ENCODE measurements at places on chromosomes 4 and X.
A peak's percentile ranks its signal among the peaks of the same experiment; 100 is the strongest.

DNA sequence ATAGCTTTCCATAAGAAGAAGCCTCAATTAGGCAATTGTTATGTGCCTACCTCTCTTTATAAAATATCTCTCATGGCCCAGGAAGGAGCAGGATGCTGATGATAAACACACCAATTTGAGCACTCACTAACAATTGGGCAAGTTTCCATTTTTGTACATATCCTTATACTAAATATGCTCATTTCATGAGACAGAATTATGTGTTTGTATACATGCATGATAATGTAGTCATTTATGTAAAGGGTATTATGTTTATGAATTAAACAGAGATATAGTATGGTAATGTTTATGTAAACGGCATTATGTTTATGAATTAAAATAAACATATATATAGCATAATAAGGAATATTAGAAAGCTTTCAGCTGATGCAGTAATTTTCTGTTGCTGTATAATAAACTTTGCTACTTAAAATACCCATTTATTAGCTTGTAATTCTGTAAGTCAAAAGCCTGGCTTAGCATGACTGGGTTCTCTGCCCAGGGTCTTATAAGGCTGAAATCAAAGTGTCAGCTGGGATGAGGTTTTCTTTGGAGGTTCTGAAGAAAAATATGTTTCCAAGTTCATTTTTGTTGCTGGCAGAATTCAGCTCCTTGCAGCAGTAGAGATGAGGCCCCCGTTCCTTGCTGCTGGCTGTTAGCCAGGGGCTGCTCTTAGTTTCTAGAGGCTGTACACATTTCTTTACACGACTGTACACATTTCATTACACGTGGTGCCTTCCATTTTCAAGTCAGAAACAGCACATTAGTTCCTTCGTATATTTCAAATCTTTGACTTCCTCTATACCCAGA is 89.0 kb downstream of the GLRA2 start:
- no peak for DNase-seq

- DNase-seq, result no peak
These were observed 345.3 kb downstream of the SPRY1 start for GRCh38 chr4:123741906-123742305.

DNA sequence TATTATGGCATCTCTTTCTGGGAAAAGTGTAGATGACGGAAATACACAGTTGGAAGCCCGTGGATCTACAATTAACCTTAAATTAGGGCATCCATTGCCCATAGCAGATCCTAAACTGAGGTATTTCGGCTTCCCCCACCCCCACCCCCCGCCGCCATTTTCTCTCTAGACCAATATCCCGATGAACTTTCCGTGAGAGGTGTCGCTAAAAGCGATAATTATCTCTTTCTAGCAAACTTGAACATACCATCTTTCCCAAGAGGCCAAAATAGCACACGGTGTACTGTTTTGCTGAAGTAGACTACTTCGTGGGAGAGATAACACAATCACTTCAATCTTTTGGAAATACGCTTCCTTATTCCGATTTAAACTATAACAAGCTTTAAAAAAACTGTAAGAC is 554 bp downstream of the KLHL15 start:
- DNase-seq, result no peak

GRCh38 chr4:153618833-153619232 is 65.2 kb upstream of the TLR2 start:
- no peak for DNase-seq

DNA sequence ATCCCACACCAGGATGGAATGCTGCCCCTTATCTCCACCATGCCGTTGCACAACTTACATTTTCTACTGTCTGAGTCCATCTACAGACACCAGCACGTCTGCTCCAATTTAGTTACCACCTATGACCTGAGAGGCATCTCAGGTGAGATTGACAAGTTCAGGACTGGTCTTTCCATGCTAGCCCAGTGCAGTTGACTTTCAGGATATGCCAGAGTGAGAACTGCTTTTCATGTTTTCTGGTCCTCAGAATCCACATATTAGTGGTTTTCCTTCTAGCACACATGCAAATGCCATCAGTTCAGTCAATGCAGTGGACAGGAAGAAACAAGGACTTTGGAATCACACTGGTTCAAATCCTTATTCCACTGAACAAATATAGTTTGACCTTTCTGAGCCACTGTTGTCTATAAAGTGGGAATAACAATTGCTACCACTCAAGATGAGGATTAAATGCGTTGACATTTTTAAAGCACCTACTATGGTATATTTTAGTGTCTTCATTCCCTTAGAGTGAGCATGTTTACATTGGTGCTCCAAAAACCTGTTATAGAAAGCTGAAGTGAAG is 38.1 kb upstream of the ANXA3 start:
- DNase-seq, result no peak

DNA sequence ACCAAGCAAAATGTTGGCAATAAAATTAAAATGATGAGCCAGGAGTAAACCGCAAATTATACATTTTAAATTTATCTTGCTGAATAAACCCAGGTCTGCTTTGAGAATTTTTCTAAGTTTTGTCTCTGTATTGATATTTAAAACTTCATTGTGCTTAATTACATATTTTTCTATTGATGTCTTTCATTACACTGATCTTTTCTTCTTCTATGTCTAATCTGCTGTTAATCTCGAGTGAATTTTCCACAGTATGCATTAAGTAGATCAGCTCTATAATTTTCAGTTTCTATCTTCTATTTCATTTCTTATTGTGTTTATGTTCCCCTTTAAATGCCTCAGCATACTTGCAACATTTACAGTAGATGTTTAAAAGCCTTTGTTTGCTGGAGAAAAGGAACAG is 918.7 kb downstream of the FAT4 start:
- DNase-seq, result no peak

DNA sequence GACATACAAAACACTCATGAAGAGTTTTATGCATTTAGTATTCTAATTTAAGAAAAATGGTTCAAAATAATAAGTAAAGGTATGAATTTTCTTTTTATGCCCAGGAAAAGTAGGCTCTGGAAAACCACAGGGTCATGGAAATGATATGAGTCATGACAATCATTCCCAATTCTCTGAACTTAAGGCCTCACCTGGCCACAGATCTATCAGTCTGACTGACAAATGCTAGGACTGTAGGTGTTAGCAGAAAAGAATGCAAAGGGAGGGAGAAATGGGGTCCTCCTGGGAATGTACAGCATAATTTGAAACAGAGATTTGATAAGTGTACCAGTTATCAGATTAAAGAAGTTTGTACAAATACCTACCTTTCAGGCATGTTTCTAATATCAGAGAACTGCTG is 270.5 kb upstream of the ARSJ start:
- DNase-seq, result no peak

DNA sequence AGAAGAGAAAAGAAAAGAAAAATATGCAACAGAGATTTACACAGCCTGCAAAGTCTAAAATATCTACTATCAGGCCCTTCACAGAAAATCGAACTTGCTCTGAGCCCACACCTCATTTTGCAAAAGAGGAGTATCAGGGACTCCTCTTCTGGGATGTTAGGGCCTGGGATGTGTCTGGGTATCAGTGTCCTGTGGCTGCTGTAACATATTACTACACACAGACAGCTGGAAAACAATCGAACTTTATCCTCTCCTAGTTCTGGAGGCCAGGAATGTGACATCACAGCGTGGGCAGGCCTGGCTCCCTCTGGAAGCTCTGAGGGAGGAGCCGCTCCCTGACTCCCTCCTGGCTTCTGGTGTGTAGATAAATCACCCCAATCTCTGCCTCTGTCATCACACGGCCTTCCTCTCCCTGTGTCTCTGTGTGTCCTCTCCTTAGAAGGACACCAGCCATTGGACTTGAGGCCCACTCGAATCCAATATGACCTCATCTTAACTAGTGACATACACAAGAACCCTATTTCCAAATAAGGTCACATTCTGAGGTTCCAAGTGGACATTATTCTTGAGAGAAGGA is 52.9 kb downstream of the PPP2R2C start:
- DNase-seq, result no peak

DNA sequence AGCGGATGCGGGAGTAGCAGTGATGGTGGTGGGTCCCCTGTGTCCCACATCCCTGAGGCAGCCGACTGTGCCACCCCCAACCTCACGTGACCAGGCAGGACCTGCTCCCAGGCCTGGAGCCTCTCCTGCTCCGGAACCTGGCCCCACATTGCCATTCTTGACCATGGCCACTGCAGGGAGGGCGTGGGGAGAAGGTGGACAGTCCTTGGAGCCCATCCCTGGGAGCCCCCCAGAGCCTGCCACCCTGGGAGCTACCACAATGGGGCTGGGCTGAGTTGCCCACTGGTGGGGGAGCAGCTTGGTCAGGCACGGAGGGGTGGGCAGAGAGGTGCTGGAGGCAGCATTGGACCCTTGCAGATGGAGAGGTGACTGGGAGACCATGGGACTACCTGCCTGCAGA is 36.8 kb downstream of the TMPRSS11A start:
- no peak for DNase-seq

DNA sequence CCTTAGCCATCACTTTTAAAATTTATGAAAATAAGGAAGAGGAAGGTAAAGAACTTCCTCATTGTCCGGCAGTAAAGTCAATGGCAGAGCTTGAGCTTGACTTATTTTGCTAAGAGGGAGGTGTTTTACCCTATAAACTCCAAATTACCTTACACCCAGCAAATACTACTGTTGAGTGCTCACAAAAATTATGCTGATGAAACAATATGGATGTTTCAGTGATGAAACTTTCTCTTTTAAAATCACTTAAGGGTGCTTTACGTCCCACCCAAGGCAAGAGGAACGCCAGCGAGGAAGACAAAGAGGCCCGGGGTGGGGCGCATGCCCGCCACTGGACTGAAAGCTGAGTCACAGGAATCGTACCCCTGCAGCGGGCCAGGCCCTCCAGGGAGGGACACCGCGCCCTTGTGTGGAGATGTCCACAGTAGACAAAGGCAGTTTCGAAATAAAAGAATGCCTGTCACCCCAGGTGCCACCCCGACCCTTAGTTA is 560 bp upstream of the TMSB4X start:
- no peak for DNase-seq

- no peak for DNase-seq
These were observed 1306.6 kb upstream of the PABPC4L start for GRCh38 chr4:135508006-135508714.

GRCh38 chr4:5238173-5238572 is 186.9 kb downstream of the STK32B start:
- no peak for DNase-seq

DNA sequence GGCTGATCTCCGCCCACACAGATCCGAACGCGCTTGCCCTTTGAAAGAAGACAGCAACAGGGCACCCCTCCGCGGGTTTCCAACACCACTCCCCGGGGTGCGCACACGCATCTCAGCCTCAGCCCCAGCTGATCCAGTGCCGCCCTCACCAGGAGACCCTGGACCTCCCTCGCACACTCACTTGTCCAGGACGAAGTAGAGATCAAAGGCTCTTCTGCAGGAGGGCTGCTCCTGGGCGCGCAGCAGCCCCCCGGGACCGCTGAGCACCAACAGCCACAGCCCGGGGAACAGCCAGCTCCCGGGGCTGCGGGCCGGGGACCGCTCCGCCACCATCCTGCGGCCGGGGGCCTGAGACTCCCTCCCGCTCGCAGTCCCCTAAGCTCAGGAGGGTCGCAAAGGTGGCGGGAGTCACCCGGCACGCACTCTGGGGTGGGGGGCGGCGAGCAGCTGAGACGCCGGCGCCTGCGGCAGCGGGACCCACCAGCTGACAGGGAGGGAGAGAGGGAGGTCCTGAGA is 743 bp downstream of the ANTXR2 start:
- DNase-seq, result peak; percentile 52

GRCh38 chr4:24700118-24700517 is 95.3 kb upstream of the SOD3 start:
- DNase-seq, result no peak

DNA sequence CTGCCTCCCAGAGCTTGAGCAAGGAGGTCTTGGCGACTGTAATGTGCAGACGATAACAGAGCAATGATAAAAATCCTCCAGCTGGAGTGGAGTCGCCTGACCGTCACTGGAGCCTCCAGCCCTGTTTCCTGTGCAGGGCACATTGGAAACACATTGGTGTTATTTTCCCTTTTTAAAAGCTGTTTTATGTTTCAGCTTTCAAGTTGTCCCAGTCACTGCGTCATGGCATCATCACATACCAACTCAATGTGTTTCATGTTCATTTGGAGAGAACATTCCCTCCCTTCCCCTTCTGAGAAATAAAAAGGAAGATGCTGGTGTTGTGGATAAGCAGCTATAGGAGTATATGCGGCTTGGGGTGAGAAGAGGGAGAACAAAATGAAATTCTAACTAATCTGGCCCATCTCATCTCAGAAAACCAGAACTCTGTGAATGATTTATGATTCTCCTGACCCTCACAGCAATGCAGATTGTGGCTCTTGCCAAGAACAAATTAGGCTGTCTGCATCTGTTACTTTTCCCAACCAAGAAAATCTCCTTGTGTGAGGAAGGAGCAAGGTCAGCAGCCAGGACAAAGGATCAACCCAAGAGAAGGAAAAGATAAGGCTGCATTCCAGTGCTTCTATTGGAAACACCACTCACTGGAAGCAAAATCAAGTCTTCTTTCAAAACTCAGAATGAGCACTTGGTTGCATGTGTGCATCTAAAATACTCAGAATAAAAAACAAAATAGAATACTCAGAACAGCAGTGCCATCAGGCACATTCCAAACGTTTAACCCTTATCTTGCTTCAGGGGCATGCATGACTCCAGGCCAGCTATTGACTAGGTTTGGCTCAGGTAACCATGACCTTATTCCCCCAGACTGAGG is 134.4 kb downstream of the RASL11B start:
- DNase-seq, result no peak

DNA sequence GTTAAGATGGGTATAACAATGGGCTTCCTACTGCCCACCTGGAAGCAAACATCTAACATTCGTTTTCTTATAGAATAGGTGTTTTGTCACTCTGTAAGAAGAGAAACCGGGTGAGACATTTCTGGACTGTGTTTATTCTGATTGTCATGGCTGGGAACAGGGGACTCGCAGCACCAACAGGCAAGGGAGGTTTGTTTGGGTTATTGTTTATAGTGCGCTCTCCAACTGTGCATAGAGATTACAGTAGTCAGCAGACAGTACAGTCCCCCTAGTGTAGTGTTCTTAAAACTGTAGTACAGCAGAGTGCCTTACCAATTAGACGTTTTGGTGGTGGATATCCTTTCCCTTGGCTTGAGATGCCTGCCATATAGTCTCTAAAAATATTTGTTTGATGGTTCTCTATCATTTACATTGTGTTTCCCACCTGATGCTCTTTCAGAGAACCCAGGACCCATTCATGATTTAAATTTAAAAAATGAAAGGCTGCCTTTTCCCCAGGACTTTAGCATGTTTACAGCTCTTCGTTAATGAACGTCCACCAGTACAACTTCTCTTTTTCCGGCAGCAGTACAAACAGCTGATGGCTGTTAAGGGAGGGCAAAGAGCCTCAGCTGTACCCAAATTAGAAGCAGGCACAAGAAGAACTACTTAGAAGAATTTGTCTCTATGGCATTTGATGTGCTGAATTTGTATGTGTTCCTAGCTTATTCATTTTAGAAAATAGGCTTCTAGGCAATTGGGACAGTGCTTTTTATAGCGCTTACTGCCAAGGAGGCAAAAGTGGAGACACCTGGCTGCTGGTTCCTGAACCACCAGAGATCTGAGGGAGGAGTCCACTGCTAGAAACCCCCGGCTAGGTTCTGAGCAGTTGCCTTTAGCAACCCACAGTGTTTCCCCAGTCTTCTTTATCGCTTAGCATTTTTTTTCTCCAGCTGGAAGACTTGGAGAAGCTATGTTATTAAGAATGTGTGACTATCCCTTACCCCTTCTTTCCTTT is 1.0 kb upstream of the RNF150 start:
- no peak for DNase-seq

GRCh38 chr4:158033416-158034120 is 139.3 kb downstream of the GASK1B start:
- no peak for DNase-seq
